Prostate gland (tissue), 2 donors: ENCODE measurements at places on chromosomes 13 and 19. TPM values are rescaled to one million over a fixed set of nuclear protein-coding genes. Genes with fewer than 3 reads are reported as not detected.

GRCh38 chr19:2187159-2187558 is 23.4 kb downstream of the DOT1L start:
- DNase-seq, result no peak

DNA sequence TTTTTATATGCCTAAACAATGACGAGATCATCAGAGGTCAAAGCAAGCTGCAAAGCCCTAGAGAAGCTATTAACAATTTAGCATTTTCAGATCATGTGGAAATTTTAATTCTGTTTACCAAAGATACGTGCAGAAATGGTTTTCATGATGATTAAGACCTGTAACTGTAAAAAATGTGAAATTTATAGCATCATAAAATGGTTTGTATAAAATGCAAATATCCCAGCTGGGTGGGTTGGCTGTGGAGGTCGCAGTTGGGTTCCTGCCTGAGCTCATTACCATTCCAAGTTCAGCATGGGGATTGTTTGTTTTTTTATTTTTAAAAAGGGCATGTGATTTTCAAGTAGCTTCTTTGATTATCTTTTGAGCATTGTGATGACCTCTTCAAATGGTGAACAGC is 47.9 kb upstream of the SIAH3 start:
- DNase-seq, result no peak

- no peak for DNase-seq
Observed at GRCh38 chr13:109858319-109858718, 71.9 kb upstream of the IRS2 start.

GRCh38 chr13:41492432-41493260 is 35.3 kb downstream of the RGCC start:
- DNase-seq, result no peak

GRCh38 chr13:46624353-46624752 is 71.4 kb downstream of the LRCH1 start:
- no peak for DNase-seq

- no peak for DNase-seq
Observed at GRCh38 chr19:50882188-50882587, 8.9 kb downstream of the KLK2 start.

DNA sequence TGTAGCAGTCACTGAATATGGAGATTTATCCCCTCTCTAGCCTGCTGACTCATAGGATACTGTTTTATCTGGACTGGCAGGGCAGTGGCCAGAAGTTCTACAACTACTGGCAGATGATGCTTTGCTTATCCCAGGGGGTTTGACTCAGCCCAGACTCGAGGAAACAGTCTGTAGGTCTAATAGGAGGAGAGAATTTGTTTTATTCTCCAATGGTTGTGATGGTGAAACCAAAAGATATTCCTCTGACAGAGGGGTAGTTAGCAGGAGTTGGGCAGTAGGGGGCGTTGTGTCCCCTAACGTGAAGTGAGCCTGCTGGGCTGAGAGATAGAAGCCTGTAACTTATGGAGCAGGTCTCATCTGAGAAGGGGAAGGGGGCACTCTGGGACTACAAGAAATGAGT is 74.9 kb downstream of the WTIP start:
- no peak for DNase-seq

GRCh38 chr13:30520571-30520970 is 54.8 kb upstream of the HMGB1 start:
- DNase-seq, result no peak

GRCh38 chr13:95083066-95083465 is 218.2 kb downstream of the ABCC4 start:
- DNase-seq, result no peak

GRCh38 chr13:45889590-45890243 is 38.2 kb upstream of the SIAH3 start:
- DNase-seq, result no peak

Gene IFNL1
- total RNA-seq, result not detected
